Ovary (tissue), 10 donors: ENCODE measurements at places on chromosomes 4 and X. TPM values are rescaled to one million over a fixed set of nuclear protein-coding genes. Genes with fewer than 3 reads are reported as not detected.

GRCh38 chr4:124144238-124144654 lies 568.3 kb downstream of the ANKRD50 start:
- no peak for DNase-seq

SYN1 gene
- total RNA-seq: 2.9 TPM

DNA sequence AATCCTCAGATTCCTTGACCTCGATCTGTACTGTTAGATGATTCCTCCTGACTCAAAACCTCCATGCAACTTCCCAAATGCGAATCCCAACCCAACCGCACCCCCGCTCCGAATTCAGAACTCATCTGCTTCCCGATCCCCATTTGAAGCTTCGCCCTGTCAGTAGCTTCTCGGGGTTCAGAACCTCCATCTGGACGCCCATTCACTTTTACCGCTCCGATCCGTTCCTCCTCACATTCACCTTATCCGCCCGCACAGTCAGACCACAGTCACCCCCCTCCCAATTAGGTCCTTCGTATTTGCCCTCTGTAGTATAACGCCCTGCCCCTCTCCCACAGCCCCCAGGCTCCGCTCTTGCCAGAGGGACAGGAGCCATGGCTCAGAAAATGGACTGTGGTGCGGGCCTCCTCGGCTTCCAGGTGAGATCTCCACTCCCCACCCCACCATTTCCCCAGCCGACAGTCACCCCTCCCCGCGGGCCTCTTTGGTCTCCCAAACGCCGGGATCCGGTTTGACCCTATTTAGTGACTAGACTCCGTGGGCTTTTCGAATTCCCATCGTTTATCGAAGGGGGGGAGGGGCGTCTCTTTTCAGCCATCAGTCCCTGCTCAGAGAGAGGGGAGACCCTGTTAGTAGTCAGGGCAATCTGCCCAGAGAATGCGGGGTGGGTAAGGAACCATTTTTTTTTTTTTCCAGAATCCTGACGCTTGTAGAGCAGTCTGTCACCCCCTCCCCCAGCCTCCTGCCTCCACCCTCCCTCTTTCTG lies 691 bp downstream of the MAGED1 start:
- peak; percentile 65 for DNase-seq

EPGN gene
- 0.18 TPM for total RNA-seq
